Posterior cingulate gyrus (tissue), 11 donors: ENCODE measurements at places on chromosomes 2 and 18.

DNA sequence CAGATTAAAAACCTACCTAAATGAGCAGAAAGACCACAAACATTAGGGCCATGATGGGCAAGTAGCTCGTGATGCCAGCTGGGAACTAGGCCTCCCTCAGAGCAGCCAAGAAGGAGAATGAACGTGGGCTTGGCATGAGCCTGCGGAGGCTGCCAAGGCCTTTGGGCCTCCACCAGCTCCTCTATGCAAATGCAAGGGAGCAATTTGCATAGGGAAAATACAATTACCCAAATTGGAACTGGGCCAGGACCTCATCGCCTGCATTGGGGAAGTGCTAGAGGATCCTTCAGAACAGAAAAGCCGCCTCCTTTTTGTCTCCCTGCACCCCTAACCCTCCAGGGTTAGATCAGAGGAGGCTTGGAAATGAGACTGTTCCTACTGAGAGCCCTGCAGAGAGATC is 326.4 kb downstream of the SMAD2 start:
- DNase-seq = no peak

DNA sequence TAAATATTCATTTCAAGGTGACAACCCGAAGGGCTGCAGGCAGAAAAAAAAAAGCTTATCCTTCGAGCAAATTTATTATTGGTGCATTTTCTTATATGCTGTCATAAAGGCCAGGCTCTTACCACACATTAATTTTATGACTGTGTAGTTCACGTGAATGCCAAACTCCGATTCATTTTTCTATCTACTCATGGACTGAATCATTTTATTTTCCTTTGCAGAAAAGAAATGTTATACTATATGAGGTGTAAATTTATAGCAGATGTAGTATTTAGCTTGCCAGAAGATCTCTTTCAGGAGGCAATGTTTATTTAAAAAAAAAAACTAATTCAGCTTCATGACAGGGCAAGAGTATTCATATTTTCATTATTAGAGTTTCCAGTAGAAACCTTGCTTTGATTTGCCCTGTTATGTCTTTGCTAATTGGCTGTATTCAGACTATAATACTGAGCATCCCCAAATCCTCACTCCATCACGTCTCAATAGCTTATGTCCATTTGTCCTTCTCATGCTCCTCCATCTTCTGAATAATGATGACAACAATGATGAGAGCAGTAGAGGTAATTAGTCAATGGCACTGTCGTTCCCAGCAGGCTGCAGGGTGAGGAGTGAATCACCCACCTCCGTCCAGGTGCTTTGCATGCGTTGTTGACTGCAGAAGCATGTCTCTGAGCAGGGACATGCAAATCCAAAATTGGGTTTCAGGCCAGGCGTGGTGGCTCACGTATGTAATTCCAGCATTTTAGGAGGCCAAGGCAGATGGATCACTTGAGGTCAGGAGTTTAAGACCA is 101.1 kb upstream of the RAB12 start:
- no peak for DNase-seq

- DNase-seq = no peak
These were observed 77.2 kb downstream of the PIGN start for GRCh38 chr18:62109676-62110075.

DNA sequence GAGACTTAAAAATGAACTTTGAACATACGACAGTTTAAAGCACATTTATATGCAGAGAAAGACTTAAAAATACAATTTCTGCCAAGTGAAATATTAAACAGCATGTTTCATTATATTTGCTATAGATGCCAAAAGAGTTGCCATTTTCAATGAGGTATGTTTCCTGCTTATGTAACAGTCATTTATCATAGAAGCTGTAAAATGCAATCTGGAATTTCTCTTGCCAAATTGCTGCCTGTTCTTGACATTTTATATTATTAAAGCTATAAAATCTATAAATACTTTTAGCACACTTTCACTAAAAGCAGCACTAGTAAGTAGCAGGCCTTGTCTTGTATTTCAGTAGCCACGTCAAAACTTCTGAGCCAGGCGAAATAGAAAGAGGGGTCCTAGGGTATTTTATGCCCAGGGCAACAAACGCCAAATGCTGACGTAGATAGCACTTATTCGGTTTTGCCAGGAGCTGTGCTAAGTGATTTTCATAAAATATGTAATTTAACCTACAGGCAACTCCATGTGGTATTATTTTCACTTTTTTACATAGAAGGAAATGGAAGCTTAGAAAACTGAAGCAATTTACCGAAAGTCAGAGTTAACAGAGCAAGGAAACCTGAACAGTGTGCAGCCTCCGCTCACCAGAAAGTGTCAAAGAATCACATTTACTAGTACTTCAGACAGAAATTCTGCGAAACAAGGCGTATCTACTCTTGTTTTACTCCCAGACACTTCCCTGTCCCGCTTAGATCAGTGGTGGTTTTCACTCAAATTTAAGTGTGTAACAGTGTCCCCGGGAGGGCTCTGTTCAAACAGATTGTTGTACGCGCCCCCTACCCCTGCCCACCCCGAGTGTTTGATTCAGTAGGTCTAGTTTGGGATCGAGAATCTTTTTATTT is 1.2 kb upstream of the CYP20A1 start:
- no peak for DNase-seq

DNA sequence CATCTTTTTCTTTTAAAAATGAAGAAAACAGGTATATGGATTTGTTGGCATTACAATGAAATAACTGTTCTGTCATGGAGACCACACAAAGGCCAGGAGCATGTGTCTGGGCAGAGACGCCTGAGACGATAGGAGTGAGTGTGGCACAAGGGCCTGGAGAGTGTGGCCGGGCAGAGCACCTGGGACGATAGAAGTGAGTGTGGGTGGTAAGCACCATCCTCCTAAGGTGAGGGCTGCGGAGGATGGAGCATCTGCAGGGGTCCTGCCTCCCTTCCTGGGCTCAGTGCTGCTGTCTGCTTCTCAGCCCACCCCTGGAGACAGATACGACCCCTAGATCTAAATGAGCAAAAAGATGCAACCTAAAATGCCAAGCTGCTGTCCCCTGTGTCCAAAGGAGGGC is 184.9 kb downstream of the MYT1L start:
- DNase-seq = no peak

GRCh38 chr18:54812885-54813284 is 15.4 kb upstream of the RAB27B start:
- DNase-seq = no peak

- DNase-seq = no peak
These were observed 23.3 kb downstream of the SIX3 start for GRCh38 chr2:44964752-44965236.

- DNase-seq = no peak
These were observed 98.6 kb downstream of the LNPK start for GRCh38 chr2:175903384-175903936.

DNA sequence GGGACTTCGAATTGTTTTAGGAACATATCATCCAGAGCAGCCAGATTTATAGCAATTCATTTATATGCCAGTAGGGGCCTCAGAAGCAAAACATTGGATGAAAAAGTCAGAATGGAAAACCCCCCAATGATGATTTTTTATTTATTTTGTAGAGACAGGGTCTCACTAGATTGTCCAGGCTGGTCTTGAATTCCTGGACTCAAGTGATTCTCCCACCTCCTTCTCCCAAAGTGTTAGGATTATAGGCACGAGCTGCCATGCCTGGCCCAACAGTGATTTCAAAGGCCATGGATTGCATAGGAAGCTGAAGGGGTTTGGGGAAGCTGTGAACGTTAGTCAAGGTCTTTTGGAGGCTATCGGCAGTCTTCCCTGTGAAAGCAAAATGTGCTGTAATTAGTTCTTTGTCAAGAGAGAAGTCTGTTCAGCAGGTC is 21.9 kb upstream of the MCFD2 start:
- no peak for DNase-seq

DNA sequence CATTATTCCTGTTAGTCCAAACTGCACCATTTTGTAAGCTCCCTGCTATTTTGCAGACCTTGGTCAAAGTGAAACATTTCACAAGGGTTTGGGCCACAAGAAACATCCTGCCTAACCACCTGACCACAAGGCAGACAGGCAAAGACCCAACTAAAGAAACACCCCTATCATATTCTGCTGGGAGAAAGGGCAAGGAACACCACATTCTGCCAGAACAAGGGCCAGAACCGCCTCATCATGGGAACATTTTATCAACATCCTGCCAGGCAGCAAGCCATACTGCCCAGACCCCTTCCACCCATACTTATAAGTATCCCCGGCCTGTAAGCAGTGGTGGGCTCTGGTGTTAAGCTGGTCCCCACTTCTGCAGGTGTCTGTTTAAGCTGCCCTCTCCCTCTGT is 12.0 kb upstream of the RAB31 start:
- DNase-seq = no peak

DNA sequence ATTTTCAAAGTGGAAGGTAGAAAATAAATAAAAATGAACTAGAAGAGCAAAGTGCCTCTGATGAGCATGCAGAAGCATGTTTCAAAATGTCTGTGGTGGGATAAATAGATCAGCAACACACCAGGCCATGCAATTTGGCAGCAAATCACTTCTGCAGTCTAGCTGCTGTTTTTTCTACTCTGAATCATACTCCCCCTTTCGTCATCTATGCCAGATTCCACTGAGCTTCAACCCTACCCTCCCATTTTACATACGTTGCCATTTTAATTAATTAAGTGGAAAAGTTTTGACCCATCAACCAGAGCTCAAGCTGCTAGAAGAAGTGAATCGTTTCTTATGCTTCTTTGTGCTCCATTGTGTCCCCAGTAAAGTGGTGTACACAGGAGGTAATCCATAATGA is 79.3 kb downstream of the NRXN1 start:
- DNase-seq = no peak

DNA sequence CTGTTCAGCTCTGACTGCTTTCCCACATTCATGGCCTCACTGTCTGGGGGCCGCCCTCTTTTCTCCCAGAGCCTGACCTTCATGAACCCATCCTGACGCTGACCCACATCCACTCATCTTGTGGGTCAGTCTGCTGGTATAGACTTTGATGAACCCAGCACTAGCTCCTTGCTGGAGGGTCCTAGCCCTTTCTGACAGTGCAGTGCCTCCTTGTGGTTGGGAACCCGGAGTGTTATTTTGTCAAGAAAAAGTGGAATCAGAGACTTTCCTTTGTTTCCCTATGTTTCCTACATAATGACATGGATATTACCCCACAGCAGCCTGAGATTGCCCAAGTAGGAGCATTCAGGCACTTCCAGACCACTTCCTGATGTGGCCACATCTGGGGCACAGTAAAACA is 19.3 kb upstream of the OSR1 start:
- DNase-seq = no peak

- DNase-seq = no peak
These were observed 70.5 kb downstream of the CLHC1 start for GRCh38 chr2:55161295-55162210.

DNA sequence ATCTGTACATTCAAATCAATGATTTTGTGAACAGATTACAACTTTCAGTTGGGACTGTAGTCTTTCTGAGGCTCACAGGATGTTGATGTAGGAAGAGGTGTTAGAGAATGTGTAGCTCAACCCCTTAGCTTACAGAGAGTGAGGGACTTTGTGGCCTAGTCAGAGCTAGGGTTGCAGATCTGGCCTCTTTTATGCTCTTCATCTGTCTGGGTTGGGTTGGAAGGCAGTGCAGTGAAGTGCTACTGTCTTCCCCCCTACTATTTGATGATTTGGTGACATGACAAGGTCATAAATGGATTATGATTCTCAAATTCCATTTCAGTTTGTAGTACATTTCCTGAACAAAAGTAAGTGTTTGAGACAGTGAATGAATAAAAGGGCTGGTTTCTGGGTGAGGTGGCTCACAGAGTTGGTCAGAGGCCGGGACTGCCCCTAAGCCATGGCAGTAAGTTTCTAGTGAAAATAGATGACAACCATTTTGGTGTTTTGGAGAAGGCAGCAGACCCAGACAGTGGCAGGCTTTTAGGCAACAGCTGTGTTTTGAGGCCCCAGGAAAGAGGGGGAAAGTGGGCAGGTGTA is 21.6 kb downstream of the MAP4K4 start:
- DNase-seq = no peak

- DNase-seq = no peak
These were observed 223.4 kb downstream of the MYT1L start for GRCh38 chr2:2107627-2108026.

DNA sequence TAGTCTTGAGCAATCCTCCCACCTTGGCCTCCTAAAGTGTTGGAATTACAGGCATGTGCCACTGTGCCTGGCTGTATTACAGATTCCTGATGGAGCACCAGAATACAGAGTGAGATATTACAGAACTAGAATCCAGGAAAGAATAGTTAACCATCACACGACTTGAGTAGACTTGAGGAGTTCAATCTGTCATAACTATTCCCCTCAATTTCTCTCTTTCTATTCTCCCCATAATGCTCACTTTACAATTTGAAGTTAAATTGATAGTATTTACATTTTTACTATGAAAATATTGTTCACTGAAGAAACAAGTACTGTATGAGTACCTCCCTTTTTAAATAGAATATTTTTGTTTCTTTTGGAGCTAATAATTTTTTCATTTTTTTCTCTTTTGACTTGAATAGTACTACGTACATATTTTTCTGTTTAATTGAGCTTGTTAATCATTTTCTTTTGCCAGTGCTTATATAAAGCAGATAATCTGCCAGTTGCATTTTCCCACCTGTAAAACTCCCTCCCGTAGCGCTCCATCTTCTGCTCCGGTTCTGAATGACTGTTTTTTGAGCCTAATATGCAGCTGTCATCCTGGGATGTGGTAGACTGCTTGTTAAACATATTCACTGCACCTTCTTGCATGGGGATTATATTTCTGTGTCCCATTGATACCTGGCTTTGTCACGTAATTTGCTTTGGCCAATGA is 105.5 kb downstream of the MYCN start:
- no peak for DNase-seq

GRCh38 chr2:160590664-160591063 is 97.1 kb upstream of the RBMS1 start:
- DNase-seq = no peak

DNA sequence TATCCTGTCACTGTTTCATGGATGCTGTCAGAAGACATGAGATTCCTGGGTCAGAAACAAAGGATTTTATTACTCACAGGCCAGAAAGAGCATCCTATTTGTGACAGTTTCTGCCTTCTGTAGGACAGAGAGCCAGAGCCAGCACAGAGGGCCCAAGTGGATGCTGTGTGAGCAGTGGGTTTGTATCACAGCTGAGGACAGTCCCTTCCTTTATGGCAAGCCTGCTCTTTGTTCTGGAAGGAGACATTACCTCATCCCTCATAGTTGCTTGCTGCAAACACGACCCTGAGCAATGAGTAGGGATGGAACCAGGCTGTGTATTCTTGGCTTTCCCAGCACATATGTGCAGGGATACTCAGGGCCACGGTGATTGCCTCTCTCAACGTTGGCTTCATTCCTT is 41.6 kb downstream of the ARHGEF4 start:
- no peak for DNase-seq

- DNase-seq = no peak
These were observed 247.1 kb upstream of the NT5C1B start for GRCh38 chr2:18836436-18836835.

GRCh38 chr2:2901384-2902345 is 476.0 kb downstream of the EIPR1 start:
- no peak for DNase-seq
